ENCODE measurements at places on chromosomes 2 and 18. TPM values are rescaled to one million over a fixed set of nuclear protein-coding genes. Genes with fewer than 3 reads are reported as not detected.

CD226 gene
- polyA plus RNA-seq, result 0.28 TPM

EFR3B gene
- 0.18 TPM for polyA plus RNA-seq

UBR3 gene
- 13.4 TPM for polyA plus RNA-seq

ACVR1C gene
- 1.8 TPM for polyA plus RNA-seq

ALPI gene
- 0.02 TPM for polyA plus RNA-seq

MAPRE3 gene
- 12.6 TPM for polyA plus RNA-seq

SLC8A1 gene
- 1.9 TPM for polyA plus RNA-seq

TLX2 gene
- not detected for polyA plus RNA-seq

BOK gene
- polyA plus RNA-seq, result 222 TPM

LRRTM4 gene
- polyA plus RNA-seq, result 0.05 TPM

TMEM247 gene
- not detected for polyA plus RNA-seq

COX7A2L gene
- 137 TPM for polyA plus RNA-seq

APOB gene
- 0.12 TPM for polyA plus RNA-seq

MERTK gene
- polyA plus RNA-seq, result 4.2 TPM

TTN gene
- 0.18 TPM for polyA plus RNA-seq

GCG gene
- not detected for polyA plus RNA-seq

NEURL3 gene
- polyA plus RNA-seq, result 0.12 TPM

CYP27C1 gene
- polyA plus RNA-seq, result 0.43 TPM

EVX2 gene
- polyA plus RNA-seq, result not detected

RAB27B gene
- polyA plus RNA-seq, result 1.0 TPM

FBXO36 gene
- 1.6 TPM for polyA plus RNA-seq

MC2R gene
- not detected for polyA plus RNA-seq

PSMA8 gene
- not detected for polyA plus RNA-seq

DPP10 gene
- polyA plus RNA-seq, result 2.0 TPM

CSRNP3 gene
- polyA plus RNA-seq, result 0.45 TPM

TGFA gene
- polyA plus RNA-seq, result 1.8 TPM

PRSS56 gene
- polyA plus RNA-seq, result not detected

HOXD1 gene
- polyA plus RNA-seq, result 0.45 TPM
